ENCODE measurements at places on chromosomes 3 and 15.

GRCh38 chr3:104846270-104846669 lies 520.4 kb upstream of the ALCAM start:
- DNase-seq: no peak

DNA sequence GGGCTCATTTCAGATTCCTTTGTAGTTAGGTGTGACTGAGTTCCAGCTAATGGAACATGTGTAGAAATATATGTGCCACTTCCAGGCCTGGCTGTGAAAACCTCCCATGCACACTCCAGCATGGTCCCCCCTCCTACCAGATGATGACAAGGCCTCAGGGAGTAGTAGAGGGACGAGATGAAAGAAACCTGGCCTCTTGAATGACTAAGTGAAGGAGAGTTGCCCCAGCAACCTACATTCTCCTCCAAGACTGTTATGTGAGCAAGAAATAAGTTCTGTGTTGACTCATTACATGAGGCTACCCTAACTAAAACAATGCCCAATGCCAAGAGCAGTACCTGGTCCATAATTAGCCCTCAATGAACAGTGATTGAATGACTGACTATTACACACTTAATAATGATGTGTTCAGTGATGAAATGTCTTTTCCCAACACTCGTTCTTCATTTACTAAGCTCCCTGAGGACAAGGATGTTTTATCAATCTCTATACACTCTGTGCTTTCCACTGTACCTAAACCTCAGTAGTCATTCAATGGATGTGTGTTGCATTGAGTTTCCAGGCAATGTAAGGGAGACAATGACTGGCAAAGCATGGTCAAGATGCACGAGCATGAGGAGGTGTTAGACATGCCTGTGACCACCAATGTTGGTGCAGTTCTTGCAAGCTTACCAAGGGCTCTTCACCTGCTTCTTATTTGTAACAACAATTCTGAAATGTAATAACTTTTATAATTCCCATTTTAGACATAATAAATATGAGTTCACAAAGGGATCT lies 62.0 kb upstream of the BCL6 start:
- DNase-seq: no peak

- no peak for DNase-seq
Measured at GRCh38 chr3:187610981-187611511, 59.1 kb downstream of the SST start.

DNA sequence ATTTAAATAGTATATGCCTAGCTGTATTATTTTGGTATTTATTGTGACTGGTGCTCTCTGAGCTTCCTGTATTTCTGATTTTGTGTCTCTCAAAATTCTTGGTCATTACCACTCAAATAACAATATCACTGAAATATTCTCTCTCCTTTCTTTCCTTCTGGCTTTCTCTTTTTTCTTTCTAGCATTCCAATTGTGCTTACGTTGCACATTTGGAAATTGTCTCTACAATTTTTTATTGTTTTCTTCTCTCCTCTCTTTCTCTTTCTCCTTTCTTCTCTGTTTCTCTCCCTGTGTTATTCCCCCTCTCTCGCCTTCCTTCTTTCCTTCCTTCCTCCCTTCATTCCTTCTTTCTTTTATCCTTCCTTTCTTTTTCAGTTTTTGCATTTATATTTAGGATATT lies 89.6 kb upstream of the MCTP2 start:
- DNase-seq: no peak

DNA sequence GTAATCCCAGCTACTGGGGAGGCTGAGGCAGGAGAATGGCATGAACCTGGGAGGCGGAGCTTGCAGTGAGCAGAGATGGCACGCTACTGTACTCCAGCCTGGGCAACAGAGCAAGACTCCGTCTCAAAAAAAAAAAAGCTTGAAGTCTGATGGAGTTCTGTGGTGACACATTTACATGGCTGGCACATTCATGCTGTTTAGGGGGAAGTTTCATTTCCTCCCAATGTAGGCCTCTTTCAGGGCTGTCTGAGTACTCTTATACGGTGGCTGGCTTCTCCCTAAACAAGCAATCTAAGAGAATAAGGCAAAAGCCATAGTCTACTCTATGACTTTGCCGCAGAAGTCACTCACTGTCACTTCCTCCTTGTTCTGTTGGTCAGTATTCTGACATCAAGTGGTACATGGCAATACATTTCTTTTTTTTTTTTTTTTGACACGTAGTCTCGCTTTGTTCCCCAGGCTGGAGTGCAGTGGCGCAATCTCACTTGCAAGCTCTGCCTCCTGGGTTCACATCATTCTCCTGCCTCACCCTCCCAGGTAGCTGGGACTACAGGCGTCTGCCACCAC lies 41.2 kb downstream of the OIP5 start:
- DNase-seq: no peak

GRCh38 chr3:109683746-109684145 lies 346.4 kb upstream of the DPPA4 start:
- no peak for DNase-seq

DNA sequence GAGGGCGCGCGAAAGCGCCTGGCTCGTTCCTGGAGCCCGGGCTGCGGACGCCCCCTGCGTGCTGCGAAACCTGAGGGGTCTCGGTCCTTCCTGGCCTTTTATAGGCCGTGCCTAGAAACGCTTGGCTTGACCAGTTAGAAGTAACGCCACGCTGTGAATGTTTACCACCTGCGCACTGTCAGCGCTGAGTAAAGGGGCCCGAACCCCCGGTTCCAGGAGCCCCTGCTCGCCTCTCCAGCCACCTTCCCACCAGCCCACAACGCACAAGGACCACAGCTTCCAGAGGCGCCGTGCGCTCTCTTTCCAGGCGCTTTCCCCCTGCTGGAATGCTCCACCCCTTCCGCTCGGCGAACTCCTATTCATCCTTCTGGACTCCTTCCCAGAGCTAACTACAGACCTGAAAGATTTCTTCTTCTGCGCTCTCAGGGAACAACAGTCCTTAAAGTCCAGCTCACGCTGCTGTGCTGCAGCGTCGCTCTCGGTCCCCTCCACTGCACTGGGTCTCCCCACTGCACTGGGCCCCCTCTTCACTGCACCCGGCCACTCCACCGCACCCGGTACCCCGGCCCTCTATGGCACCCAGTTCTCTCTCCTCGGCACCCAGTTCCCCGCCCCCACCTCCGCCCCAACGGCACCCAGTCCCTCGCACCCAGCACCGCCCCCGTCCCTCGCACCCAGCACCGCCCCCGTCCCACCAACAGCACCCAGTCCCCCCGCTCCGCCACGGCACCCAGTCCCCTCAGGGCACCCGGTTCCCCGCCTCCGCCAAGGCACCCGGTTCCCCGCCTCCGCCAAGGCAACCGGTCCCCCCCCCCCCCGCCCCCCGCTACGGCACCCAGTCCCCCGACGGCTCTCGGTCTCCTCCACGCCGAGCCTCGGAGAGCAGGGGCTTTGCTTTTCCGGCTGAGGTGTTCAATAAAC lies 69.8 kb downstream of the SQOR start:
- no peak for DNase-seq

DNA sequence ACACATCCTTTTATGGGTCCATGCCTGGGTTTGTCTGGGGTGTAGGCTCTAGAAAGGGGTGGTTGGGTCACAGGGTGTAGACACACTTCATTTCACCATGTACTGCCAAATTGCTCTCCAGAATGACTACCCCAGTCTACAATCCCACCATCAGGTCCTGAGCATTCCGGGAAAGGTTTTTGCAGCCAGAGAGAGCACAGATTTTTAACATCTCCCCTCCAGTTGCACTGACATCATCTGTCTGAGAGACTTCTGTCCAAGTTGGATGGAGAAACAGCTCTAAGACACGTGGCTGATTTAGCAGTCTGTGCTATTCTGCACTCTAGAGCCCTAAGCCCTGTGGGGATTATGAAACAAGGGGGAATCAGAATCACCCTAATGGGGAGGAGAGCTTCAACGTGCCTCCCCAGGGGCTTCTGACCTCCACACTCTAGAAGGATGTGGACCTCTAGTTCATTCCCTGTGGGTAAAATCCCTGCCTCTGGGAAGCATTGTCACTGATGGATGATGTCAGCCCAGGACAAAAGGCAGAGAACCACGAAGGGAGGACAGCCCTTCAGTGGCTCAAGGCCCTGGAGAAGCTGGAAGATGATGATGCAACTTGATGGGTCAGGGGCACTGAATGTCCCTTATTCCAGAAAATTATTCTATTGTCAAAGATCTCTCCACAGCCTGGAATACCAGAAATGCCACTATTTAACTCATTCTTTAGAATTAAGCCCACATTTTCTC lies 71.5 kb downstream of the CD200R1L start:
- DNase-seq: no peak

GRCh38 chr3:152287898-152288576 lies 19.3 kb downstream of the MBNL1 start:
- DNase-seq: no peak

GRCh38 chr3:15647611-15648167 lies 46.1 kb downstream of the BTD start:
- DNase-seq: no peak

- DNase-seq: no peak
Measured at GRCh38 chr3:195352895-195353488, 82.0 kb upstream of the XXYLT1 start.

DNA sequence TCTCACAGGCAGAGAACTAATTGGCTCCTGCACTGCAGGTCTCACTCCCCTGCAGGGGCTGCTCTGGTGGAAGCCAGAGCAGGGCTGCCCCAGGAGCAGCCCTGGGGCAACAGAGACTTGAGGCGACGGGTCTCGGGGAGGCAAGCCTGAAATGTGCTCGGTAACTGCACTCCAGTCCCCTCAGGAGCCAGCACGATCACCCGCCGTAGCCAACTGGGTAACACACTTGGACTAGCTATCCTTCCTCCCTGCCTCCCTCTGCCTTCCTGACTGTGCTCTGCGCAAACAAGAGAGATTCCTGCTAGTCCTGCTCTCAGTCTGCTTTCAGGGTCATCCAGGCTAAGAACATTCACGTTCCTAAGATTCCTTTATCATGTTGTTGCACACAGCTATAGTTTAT lies 140.7 kb upstream of the NSMCE3 start:
- DNase-seq: no peak

- no peak for DNase-seq
Measured at GRCh38 chr3:136714020-136714419, 38.2 kb downstream of the STAG1 start.

GRCh38 chr3:53159156-53160060 lies 1.6 kb upstream of the PRKCD start:
- DNase-seq: no peak

DNA sequence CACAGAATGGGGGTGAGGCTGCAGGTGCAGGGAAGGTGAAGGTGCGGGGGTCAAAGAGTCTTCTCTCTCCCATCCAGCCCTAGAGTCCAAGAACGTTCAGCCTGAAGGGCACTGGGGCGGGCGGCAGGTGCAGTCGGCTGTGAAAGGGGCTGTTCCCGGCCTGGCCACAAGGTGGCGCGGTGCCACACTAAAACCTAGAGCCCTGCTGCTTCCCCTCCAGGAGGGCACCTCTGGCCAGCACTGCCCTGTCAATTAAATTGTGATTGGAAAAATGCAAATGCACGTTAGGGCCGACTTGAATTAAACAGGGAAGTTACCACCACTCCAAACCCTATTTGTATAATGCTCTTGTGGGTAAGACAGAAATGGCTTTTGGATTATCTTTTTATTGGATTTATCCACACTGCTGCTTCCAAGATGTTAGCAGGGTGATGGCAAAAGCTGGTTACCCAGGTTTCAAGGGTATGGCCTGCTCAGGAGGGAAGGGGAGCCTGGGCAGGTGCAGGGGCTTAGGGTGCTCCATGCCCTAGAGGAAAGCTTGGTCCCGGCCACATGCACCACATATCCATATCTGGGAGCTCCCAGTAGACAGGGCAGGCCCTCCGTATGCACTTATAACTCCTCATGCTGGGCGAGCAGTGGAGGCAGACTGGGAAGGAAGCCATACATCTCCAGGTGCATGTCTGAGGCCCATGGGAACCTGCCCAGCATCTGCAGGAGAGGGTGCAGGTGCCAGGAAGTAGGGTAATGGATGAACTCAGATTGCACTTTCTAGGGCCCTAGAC lies 119.8 kb downstream of the ADCY5 start:
- DNase-seq: peak; percentile 68

DNA sequence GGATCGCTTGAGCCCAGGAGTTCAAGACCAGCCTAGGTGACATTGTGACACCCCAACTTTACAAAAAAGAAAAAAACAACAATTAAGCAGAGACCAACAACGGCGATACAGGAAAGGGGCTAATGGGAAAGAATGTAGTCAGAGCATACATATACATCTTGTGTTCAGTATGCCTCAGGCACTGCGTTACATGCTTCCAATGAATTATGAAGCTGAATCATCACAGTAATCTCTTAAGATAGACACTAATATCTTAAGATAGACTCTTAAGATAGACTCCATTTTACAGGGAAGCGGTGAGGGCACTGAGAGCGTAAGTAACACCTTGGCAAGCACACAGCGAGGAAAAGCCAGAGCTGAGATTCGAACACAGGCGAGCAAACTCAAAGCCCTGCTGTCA lies 6.1 kb upstream of the LDHAL6B start:
- DNase-seq: no peak

- DNase-seq: no peak
Measured at GRCh38 chr3:39133093-39133490, 20.3 kb downstream of the CSRNP1 start.

GRCh38 chr15:96273317-96274086 lies 57.0 kb upstream of the NR2F2 start:
- DNase-seq: no peak

DNA sequence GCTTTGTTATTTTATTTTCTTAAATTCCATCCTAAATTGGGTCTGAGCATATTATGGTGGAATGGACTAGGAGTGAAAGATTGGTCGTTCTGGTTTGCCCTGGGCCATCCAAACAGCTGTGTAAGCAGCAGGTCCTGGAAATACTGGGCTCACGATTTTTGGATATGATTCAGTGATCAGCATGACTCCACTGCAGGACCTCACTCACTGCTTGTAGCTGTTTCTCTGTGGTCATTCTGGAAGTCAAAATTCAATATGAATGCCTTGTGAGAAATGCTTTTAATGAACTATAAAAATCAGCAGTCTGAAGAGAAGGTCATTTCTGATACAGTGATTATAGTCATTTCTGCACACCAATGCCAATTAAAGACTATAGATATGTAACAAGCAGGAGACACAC lies 185.0 kb downstream of the RBMS3 start:
- no peak for DNase-seq

- DNase-seq: no peak
Measured at GRCh38 chr3:48394391-48394790, 22.4 kb downstream of the FBXW12 start.

DNA sequence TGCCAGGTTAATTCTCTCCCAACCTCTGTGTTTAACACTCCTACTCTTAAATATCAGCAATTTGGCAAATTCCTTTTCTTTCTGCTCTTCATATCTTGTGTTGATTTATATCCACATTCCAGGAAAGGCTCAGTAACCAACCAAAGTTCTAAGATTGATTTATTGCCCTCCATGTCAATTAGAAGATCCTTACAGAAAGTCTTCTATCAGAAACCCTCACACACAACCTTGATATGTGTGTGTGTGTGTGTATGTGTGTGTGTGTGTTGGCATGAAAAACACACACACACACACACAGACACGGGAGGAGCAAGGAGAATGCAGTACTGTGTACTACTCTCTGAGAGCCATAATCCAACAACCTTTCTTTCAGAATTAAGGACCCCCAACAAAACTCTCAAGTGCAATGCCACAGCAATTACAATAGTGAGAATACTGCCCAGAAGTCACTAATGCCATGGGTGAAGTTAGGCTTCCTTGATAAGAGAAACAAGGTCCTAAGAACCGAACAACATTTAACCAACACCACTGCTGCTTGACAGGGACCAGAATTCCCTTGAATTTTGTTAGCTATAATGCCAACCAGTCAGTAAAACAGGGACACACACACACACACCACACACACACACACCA lies 1.1 kb downstream of the LSAMP start:
- no peak for DNase-seq

- no peak for DNase-seq
Measured at GRCh38 chr3:3334491-3334890, 155.0 kb upstream of the CRBN start.
